WERI-Rb-1 (cell line): ENCODE measurements at places on chromosomes 2 and 18.

DNA sequence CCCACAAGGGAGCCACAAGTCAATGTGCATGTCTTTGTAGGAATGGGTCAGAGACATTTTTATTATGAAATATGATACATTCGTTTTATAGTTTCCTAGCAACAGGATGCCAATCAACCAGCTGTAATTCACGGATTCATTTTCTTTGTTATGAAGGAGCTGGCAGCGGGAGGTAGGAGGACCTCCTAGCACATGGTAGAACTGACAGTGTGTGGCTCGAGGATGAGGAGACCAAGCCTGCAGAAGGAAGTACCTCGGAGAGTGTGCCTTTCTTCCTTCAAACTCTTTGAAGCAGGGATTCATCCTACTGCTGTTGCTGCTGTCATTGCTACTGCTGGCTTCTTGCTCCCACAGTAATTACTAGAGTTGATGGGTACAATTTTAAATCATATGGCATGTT lies 504.8 kb upstream of the KLHL29 start:
- DNase-seq, result no peak

- no peak for DNase-seq
These were observed 51.3 kb upstream of the ITSN2 start for GRCh38 chr2:24411488-24412151.

DNA sequence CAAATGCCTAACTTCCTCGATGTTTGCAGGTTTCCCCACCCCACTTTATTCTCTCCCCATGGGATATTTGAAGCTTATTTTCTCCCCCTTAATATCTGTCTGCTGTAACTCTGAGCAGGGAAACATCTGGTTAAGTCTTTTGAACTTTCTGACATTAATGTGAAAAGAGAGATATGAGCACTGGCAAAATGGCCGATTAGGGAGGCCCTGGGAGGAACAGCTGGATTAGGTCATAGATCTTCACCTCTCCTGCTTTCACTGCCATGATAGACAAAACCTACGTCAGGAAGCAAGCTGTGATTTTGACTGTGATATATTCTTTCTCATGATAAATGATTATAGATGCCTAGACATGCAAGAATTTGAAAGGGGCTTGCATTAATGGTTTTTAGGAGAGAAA lies 43.6 kb downstream of the LYPD6B start:
- no peak for DNase-seq

- DNase-seq, result no peak
These were observed 41.4 kb downstream of the FECH start for GRCh38 chr18:57544936-57545660.

GRCh38 chr2:148955798-148956197 lies 80.8 kb downstream of the KIF5C start:
- DNase-seq, result no peak

DNA sequence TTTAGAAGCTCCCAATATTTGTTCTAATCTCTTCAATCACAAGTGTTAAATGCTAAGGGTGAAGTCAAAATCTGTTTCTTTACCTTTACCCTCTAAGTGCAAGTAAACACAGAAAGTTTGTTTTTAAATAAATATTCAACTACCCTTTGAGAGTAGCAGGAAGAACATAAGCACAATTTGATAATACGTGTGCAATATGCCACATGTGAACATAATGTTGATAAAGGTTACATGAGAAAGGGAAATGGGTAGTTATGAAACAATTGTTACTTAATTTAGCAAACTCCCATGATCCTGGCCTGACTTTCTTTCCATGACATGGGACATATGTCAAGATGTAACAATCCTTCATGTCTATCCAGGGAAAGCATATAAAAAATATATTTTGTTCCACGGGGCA lies 7.1 kb downstream of the SPRED2 start:
- no peak for DNase-seq

- no peak for DNase-seq
These were observed 543.7 kb downstream of the SUCLG1 start for GRCh38 chr2:83915381-83915780.

- no peak for DNase-seq
These were observed 32.9 kb downstream of the TPRKB start for GRCh38 chr2:73704285-73704684.

DNA sequence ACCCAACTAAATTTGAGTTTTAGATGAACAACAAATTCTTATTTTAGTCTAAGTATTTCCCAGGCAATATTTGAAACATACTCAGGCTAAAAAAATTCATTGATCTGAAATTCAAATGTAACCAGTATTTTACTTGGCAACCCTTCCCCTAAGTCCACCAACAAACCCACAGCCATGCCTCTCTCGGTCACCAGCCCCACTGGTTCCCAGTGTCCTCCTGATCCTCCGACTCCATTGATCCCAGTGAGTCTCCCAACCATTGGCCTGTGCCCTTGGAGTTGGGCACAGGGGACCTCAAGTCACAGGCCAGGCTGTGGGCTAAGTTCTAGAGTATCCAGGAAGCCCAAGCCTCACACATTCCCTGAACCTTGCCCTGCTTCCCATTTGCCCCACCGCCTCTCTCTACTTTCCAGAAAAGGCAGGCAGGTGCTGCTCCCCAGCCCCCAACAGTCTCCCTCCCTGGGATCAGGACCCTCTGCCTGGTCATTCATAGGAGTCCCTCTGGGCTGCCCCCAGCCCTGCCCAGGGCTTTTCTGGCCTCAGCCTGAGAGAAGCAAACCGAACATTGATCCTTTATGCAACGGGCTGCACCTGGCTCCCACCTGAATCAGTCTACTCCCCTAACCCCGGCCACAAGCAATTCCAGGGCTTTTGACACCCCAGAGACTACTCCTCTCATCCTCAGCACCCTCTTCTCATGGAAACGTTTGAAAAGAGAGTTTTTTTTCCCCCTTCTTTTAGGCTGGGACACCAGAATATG lies 81.3 kb downstream of the HS1BP3 start:
- DNase-seq, result no peak

DNA sequence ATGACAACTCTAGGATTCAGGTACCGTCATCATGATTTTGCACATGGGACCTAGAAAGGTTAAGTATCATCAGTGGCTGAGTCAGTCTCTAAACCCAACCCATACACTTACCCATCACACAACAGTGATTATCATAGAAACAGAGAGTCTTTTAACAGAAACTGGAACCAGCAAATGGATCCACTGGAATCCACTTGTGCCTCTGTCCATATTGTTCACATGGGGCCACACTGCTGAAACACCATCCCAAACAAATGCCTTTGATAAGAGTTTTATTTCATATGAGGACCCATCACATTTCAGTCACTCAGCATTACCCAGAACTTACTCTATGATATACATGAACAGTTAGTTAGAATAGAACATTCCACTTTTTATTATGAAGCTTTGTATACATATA lies 430.0 kb downstream of the STK39 start:
- no peak for DNase-seq

- DNase-seq, result no peak
These were observed 17.4 kb upstream of the DLX2 start for GRCh38 chr2:172120118-172120517.

- no peak for DNase-seq
These were observed 326.9 kb downstream of the LPIN1 start for GRCh38 chr2:12073217-12073852.

- no peak for DNase-seq
These were observed 890.2 kb upstream of the ZEB2 start for GRCh38 chr2:145410086-145410485.

DNA sequence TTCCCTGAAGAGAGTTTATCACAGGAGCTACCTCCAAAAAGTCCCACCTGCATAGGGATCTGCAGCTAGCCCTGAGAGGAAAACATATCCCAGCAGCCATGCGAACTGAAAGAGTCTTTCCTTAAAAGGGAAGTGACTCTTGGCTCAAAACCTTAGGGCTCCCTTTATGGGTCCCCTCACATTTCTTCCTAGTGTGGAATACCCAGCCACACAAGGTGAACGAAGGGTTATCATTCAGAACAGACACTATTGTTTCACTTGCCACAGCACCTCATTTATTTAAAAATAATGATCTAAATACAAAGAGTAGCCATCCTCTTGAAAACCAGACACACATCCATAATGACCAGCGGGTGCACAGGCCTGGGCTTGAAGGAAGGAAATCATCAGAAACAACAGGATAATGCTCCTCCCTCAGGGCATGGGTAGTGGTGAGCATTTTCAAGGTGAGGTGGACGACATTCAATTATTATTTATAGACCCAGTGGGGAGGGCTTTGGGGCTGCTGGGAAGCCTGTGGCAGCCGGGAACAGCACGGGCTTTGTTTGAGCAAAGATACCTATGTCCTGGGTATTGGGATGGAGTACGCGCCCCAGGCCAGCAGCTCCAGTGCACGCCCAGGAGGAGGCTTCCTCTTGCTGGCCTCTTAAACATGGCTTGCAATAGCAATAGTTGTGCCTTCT lies 119.0 kb upstream of the ITGA6 start:
- DNase-seq, result no peak

- DNase-seq, result peak; percentile 52
These were observed 172.0 kb downstream of the ZFP36L2 start for GRCh38 chr2:43054367-43054766.

DNA sequence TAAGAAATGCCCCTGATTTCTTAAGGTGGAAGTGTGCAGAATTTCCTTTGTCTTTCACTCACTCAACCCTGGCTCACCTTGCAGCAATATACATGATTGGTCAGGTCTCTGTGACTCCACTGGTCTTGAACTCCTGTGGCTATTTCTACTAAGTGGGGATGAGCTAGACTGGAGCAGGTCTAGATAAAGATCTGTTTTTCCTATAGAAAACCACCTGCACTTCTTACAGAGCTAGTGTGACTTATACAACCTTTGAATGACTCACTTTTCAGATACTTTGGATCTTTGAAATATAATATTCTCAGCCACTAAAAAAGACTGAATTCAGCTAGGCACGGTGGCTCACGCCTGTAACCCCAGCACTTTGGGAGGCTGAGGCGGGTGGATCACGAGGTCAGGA lies 98.5 kb upstream of the KCTD1 start:
- DNase-seq, result no peak
